ENCODE measurements at places on chromosomes 3 and 15.

DNA sequence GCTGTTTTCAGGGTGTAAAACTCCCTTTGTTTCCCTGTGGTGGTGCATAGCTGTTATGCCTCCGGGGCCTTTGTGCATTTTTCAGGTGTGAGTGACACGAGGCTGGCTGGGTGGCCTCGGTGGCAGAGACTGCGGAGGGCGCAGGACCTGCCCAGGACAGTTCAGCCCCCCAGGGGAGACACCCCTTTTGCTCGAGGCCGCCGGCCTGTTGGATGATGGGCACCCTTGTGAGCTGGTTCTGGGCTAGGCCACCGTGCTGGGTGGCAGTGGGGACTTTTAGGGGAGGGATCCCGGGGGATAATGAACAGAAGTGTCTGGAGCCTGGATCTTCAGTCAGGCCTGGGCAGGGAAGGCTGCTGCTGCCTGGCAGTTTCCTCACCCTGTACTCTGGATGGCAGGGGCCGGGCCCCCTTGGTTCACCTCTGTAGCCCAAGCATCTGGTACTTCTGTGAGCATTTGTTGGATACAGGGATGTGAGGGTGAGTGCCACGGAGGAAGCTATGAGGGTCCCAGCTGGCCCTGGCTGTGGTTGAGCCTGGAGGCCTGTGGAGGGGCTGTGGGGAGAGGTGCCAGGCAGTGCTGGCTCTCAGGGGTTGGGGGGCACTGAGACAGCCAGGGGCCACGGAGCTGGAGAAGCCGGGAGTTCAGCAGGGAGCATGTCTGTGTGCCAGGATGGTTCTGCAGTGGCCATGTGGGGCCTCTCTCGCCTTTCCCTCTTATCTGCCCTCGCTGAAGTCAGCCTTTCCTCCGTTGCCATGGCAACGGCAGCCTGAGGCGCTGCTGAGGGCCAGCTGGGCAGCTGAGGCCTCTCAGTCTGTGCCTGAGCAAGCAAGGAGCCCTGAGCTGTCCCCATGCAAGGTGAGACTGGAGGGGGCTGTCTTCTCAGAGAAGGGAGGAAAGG, 49.0 kb downstream of the KY start:
- DNase-seq, result no peak

DNA sequence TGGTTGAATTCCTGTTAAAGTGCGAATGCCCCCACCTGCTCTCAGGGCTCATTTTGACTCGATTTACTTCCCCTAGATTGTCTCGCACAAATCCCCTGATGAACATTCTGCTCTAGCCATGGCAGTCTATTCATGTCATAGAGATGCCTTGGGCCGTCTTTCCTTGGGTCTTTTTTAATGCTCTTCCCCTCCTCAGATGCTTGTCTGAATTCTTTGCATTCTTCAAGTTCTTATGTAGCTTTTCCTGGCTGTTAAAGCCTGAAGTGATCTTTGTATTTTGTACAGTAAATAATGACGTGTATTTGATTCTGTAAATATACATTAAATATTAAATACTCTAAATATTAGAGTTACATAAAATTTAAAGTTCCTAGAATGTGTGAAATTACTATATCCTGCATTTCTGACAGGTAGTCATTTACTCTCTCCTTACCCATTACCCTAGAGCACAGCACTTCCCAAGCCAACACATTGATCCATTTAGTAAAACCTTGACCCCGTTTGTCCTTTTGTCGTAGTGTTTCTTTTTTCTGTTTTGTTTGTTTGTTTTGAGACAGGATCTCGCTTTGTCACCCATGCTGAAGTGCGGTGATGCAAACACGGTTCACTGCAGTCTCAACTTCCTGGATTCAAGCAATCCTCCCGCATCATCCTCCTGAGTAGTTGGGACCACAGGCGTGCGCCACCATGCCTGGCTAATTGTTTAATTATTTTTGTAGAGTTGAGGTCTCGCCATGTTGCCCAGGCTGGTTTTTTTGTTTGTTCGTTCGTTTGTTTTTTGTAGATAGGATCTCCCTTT, 47.9 kb downstream of the YEATS2 start:
- no peak for DNase-seq

DNA sequence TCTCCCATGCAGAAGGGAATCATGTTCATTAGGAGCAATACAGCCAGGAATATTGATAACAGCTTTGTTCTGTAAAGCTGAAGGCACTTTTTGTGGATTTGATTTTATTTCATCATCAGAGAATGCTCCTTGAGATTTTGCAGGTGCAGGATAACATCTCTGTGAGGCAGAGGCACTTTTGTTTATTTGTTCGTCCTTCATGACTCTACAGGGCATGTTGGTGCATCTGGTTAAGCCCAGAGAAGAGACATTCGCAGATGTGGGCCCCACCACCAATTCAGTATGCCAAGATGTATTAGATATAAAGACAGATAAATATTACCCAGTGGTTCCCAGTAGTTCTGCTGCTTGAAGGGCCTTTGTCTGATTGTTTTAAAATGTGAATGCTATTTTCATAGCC, 368.1 kb upstream of the SEMA6D start:
- no peak for DNase-seq

DNA sequence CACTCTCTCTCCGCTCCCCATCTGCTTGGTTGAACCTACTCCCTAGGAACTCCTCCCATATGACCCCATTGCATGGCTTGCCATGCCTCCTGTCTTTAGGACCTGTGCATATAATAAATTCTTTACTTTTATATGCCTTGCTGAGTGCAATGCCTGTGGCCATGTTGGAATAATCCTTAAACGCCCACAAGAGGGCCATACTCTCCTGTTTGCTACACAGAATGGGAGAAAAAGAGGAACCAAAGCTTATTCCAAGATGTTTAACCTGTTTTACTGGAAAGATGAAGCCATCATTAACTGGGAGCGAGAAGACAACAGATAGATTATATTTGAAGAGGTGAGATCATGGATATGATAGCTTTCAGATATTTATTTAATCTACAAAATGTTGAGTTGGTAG, 1097.8 kb downstream of the NAALADL2 start:
- no peak for DNase-seq

GRCh38 chr3:138642226-138642926, 33.8 kb downstream of the FAIM start:
- DNase-seq, result no peak

GRCh38 chr3:162007722-162008121, 511.1 kb downstream of the OTOL1 start:
- DNase-seq, result no peak

- DNase-seq, result no peak
Measured at GRCh38 chr15:78979456-78980320, 34.8 kb upstream of the CTSH start.

- no peak for DNase-seq
Measured at GRCh38 chr15:78024883-78025282, 52.6 kb downstream of the TBC1D2B start.

GRCh38 chr3:150495149-150495548, 51.1 kb downstream of the SERP1 start:
- no peak for DNase-seq

DNA sequence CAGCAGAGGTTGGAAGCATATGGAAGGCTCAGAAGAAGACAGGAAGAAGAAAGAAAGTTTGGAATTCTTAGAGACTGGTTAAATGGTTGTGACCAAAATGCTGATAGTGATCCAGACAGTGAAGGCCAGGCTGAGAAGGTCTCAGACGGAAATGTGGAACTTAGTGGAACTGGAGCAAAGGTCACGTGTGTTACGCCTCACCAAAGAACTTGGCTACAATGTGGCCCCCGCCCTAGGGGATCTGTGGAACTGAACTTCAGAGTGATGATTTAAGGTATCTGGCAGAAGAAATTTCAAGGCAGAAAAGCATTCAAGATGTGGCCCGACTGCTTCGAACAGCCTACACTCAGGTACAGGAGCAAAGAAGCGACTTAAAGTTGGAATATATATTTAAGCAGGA, 83.1 kb downstream of the MYO5A start:
- DNase-seq, result no peak

DNA sequence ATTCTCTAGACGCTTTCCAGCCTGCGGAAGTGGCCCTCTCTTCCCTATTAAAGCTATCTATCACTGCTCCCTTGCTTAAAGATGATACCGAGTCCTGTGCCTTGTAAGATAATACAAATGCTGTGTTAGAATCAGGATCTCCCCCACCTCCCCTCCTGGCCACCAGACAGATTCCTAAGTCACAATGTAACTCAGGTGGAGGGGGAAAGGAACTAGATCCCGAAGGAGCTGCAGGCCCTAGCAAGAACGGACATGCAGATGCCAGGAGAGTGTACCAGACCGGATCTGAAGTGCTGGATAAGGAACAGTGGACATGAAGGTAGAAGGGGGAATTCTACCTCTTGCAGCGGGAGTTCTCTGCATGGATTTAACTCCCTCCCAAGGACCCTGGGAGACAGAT, 230.7 kb upstream of the LYSMD4 start:
- DNase-seq, result no peak

- DNase-seq, result no peak
Measured at GRCh38 chr3:185928496-185928895, 9.3 kb downstream of the TRA2B start.

DNA sequence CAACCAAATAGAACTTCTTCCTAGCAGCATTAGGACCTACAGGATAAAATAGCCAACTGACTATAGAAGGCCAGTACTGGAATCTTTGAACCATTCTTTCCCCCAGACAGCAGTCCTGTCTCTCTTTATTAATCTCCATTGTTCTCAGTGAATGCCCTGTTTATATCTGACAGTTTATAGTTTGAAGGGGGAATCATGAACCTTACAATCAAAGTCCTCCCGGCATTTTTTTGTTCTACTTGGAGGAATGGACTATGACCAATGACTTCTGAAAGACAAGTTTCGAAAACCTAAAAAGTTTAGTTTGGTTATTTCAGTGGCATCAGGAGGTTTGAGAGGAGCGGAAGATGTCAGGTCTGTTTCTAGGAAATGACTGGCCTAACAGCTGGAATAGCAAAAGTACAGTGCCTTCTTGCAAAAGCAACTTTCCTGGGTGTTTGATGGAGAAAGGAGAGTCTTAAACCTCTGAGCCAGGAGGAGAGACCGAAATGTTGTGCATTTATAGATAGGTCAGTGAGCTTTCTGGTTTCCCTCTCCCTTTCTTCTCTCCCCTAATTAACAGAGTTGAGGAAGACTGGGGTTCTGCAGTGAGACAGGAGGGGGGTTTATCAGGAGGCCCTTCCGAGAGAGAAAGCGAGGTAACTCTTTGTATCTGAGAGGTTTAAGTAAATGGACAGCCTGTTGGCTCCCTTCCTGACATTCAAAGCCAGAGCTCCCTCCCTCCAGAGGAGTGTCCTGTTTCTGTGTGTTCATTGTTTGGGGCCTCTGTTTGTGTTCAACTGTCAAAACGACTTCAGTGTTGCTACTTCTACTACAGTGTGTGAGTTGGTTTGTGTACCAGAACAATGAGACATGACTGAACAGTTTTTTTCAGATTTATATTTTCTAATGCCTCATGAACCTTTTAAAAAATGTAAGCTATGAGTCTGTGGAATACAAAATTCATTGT, 383.0 kb upstream of the RARB start:
- no peak for DNase-seq

- DNase-seq, result no peak
Measured at GRCh38 chr15:66770518-66771350, 68.7 kb downstream of the SMAD6 start.

DNA sequence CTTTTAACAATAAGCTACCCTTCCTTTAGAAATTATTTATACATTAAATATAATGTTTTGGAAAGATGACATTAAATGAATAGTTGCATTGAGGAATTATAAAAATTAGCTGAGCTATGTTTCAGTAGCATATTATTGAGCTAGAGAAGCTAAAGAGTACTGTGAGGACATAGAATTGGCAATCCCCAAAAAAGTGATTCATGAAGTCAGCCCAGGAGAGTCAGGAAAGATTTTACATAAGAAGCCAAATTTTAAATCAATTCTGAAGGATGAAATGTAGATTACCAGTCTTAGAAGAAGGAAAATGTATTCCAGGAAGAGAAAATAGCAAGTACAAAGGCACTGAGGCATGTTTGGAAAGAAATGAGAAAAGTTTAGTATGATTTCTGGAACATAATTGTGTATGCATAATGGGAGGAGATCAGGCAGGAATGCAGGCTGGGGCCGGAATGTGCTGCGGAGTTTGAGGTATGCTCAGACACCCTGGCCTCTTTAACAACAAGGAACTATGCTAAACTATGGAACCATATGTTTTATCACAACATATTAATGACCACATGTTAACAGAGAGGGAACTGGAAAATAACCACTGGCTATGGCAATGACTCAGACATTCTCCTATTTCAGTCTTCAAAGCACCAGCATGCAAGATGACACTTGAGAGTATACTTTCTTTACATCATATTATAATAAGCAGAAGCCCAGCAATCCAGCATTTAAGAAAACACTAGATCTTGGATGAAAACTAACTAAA, 103.3 kb upstream of the COL8A1 start:
- DNase-seq, result no peak

DNA sequence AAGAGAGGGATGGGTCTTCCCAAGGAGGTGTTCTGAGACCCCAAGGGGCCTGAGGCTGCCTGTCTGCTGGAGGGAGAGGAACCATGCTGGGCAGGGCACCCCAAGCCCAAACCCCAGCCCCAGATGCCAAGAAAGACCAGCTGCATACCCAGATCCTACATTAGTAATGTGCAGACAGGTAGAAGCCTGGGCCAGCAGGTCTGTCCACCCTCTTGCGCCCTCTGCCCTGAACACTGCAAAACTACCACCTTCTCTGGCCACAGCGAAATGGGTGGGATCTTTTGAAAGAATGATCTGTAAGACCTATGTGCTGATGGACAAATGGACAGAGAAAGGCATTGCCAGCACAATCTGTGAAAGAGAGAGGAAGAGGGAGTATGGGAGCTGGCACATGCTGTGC, 283.2 kb downstream of the EPHB1 start:
- no peak for DNase-seq

DNA sequence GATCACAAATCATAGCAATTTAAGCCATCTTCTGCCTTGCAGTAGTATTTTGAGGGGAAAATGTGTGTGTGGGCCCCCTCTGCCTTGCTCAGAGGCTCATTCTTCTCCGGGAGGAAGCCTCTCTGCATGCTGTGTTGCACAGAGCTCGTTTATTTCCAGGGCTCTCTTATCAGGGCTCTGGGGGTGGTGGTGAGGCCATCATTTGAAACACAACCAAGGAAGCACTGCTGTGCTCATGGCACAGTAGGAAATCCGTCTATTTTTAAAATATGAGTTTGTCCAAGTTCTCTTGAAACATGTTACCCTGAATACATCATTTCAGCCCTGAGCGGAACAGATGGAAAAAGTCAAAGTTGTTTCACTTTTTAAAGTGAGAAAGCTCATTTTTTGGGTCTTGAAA, 369.0 kb upstream of the CFAP20DC start:
- DNase-seq, result no peak

- no peak for DNase-seq
Measured at GRCh38 chr3:112030901-112031300, 3.6 kb upstream of the TMPRSS7 start.

GRCh38 chr3:11407644-11408043, 135.4 kb downstream of the ATG7 start:
- DNase-seq, result no peak

GRCh38 chr3:25610167-25610566, 54.5 kb downstream of the TOP2B start:
- DNase-seq, result no peak
